ENCODE measurements at places on chromosomes 5 and 9.

DNA sequence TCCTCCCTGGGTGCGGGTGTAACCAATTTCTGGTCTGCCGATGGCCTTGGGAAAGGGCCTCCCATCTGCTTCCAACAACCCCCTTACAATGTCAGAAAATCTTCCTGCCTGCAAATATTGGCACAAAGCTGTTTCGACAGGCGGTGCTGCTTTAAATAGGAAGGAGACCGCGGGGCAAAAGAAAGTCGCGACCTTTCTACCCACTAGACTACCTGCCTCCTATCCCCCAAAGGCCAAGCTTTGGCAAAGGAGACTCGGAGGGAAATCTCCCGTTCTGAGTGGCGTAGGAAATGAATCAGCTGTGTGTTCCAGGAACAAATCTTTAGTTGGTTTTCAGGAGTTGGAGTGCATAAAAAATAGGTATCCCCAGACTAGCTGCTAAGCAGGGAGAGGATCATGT lies 36.8 kb upstream of the NFIB start:
- no peak for DNase-seq

DNA sequence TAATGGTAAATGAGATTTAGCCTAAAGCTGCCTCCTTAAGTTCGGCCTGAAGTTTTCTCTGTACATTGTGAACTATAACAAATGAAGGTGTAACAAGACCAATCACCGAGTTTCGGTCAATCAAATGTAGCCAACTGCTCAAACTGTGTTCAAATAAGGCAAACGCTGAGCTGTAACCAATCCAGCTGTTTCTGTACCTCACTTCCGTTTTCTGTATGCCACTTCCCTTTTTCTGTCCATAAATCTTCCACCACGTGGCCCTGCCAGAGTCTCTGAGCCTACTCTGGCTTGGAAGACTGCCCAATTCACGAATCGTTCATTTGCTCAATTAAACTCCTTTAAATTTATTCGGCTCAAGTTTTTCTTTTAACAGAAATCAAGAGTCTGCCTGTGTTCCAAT lies 193.5 kb upstream of the KLF9 start:
- no peak for DNase-seq

GRCh38 chr9:77933019-77933418 lies 98.6 kb downstream of the GNAQ start:
- no peak for DNase-seq

DNA sequence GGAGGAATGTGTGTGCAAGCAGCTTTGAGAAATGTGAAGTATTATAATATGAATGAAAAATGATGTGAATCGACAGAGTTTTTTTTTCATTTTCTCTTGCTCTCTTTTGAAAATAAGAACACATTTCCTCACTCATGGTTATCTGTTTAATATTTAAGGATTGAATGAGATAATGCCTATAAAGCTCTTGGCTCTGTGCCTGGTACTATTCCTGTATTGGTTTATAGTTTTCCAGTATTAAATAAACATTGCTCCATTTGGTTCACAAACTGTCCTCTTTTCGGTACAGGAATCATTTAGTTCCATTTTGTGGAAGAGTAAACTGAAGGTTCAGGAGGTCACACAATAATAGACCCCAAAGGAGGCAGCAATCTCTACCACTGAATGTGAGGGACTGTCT lies 1185.5 kb upstream of the WWC1 start:
- no peak for DNase-seq

DNA sequence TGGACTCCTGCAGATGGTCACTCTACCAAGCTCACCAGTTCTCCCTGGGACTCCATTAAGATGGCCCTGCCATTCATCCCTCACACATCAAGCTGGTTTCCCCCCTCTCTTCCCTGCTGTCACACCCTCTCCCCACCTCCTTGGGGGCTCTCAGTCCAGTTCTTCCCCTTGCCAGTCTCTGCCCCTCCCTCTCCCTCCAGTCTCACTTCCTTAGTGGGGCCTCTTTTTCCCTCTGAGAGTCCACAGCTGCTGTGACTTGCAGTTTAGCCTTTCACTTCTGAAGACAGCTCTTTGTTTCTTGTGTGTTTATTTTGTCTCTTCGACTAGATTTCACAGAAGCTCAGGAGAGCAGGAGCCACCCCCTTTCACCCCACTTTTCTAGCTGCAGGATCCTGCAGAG lies 10.5 kb downstream of the DOCK2 start:
- no peak for DNase-seq

GRCh38 chr5:8842971-8843551 lies 702.8 kb downstream of the SEMA5A start:
- DNase-seq = no peak

- DNase-seq = no peak
These were observed 40.7 kb upstream of the RAD23B start for GRCh38 chr9:107242073-107243030.

- DNase-seq = no peak
These were observed 115.9 kb upstream of the DAPK1 start for GRCh38 chr9:87381746-87382145.

All from activated T-cell treated with anti-CD3 and anti-CD28 coated beads for 48 hours (primary cell).